ENCODE measurements at places on chromosomes 12 and 14.

DNA sequence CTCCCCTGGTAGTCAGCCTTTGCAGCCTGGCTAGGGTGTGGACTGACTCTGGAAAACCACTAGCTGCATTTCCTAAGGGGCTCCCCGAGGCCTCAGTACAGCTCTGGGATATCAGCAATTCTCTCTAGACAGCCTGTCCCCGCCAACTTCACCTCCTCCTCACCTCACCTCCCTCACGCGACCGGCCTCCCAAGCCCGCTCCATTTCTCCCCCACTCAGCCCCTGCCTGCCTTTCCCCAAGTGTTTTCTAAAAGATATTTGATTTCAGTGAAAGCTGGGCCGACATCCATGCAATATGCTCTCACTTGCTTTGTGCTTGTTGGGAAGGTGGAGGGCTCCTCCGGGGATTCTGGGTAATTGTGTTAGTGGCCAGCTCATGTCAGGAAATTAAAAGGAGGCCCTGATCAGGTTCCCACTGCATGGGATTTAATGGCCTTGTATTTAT, 91.8 kb downstream of the ESRRB start:
- ATAC-seq: no peak

DNA sequence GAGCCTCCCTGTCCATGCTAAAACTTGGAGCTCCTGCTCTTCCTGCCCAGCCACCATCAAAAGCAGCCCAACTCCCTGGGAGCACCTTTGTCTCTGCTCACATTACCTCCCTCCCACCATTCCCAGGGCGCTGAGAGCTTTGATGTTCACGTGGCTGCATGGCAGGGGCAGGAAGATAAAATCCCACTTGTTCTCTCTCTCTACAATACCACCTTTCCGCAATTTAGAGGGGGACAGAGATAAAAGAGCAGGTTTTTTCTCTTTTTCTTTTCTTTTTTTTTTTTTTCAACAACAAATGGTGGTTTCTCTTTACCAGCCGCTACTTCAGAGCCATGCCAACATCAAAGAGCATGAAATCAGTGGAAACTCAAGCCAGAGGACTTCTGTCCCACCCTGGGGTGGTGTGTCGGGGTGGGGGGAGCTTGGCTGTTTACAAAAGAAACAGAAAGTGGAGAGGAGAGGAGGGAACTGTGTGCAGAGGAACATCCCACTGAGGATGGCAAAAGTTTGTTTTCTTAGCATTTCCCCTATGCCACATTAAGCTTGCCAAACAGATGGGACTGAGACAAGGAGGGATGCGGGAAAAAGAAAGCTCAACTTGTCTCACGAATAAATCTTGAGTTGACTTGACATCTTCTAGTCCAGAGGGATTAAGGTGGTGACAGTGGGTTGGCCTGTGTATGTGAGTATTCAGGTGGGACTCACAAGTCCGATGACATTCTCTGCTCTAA, 103.7 kb upstream of the NUDT4 start:
- no peak for ATAC-seq

- ATAC-seq: peak; percentile 67
Measured at GRCh38 chr12:127145929-127146789, 1120.8 kb upstream of the TMEM132C start.

GRCh38 chr12:69835081-69835480, 10.1 kb downstream of the MYRFL start:
- no peak for ATAC-seq

GRCh38 chr12:66587912-66588311, 91.0 kb downstream of the GRIP1 start:
- ATAC-seq: no peak

Measured in esophagus mucosa (tissue), 1 donor.